ENCODE measurements at places on chromosomes 1 and 21.

DNA sequence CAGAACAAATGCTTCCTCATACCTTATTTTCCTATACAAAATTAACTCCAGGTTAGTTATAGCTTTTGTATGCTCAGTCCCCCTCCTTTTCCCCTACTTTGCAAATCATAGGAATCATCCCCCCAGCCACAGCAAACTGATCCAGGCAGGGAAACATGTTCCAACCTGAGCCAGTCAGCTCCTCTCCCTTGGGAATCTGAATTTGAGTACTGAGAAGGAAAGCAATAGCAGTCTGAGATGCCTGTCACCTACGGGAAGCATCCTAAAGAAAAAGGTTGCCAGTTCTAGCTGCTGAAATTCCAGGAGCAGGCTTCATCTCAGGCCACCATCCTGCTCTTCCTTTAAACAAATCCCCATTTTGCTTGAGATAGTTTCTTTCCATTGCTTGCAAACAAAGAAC, 6.9 kb downstream of the ADSS2 start:
- no peak for DNase-seq

DNA sequence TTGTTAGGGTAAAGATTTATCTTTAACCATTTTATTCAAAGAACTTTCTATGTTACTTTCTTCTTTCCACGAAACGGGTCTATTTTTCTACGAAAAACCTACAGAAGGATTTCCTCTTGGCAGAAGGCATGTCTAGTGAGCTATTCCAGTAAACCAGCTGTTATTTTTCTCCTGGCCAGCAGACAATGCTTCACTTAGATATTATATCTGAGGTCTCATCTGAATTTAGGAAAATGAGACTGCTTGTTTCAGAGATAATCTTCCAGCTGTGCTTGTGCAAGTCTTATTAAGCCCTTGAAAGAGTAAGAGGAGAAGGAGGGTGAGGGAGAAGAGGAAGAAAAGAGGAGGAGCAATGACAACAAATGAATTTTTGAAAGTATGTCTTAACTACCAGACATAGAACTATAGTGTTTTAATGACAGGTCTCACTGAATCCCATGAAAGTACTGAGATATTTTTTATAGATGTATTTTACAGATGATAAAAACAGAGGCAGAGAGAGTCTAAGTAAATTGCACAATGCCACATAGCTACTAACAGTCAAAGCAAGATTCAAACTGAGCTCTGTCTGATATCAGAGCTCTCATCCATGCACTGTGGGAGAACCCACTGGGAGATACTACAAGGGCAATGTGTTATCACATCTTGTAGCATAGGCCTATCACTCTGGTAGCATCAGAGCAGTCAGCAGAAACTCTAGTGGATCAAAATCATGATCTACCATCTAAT, 54.6 kb upstream of the SAMSN1 start:
- DNase-seq: no peak

- DNase-seq: no peak
Measured at GRCh38 chr1:170664828-170665612, 1.1 kb downstream of the PRRX1 start.

GRCh38 chr1:39819091-39819812, 30.6 kb upstream of the BMP8B start:
- DNase-seq: no peak
